NCI-H2171 treated with DMSO at 0.1 percent for 48 hours (cell line): ENCODE measurements at places on chromosomes 11 and 22.
A peak's percentile ranks its signal among the peaks of the same experiment; 100 is the strongest.

DNA sequence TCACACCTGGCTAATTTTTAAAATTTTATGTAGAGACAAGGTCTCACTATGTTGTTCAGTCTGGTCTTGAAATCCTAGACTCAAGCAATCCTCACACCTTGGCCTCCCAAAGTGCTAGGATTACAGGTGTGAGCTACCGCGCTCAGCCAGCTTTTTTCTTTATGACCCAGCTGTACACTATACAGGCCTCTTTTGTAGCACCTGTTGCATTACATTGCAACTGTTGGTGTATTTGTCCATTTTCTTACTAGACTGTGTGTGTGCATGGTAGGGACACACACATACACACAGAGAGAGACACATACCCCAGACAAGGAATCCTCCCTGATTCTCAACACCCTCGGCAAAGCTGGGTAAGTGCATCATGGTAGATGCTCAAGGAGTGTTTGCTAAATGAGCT is 61.7 kb downstream of the NAV2 start:
- DNase-seq = no peak

- no peak for DNase-seq
Measured at GRCh38 chr11:93814966-93815633, 31.0 kb downstream of the MED17 start.

- no peak for DNase-seq
Measured at GRCh38 chr11:78560153-78560552, 14.5 kb downstream of the NARS2 start.

DNA sequence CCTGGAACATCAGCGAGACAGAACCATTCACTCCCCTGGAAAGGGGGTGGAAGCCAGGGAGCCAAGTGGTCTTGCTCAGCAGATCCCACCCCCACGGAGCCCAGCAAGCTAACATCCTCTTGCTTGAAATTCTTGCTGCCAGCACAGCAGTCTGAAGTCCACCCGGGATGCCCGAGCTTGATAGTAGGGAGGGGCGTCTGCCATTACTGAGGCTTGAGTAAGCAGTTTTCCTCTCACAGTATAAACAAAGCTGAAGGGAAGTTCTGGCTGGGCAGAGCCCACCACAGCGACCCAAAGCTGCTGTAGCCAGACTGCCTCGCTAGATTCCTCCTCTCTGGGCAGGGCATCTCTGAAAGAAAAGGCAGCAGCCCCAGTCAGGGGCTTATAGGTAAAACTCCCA is 764.8 kb upstream of the LUZP2 start:
- DNase-seq = no peak

- DNase-seq = peak; percentile 26
Measured at GRCh38 chr11:96219981-96220623, 122.9 kb downstream of the MAML2 start.

GRCh38 chr11:15941206-15941770 is 415.1 kb downstream of the SOX6 start:
- no peak for DNase-seq

DNA sequence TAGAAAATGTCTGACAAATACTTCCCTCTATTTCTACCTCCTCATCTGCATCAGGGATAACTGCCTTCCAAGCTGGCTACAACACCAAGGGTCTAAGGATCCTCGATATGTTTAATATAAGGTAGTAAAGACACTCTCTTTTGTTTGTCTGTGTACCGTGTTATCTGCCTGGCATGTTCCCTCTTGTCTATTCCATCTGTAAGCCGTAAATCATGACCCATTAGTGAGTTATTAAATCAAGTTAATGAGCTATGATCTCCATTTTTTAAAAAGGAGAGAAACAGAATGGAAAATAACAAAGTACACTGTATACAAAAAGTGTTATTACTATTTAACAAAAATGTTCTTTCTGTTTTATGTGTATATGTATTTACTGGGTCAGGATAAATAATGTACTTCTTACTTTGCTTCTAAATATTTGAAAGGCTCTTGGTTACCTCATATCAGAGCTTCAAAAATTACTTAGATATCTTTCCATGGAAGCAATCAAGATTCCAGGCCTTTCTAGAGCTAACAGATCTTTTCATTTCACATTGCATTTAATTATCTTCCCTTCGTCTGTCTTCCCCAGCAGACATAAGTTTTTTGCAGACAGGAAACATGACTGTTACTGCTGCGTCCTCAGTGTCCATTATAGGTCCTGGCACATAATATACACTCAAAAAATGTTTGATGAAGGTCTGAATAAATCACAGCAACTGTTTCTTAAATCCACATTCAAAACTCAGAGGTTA is 342.6 kb upstream of the CCDC90B start:
- DNase-seq = peak; percentile 58
